ENCODE measurements at places on chromosomes 7 and 10. TPM values are rescaled to one million over a fixed set of nuclear protein-coding genes. Genes with fewer than 3 reads are reported as not detected.

The TCAF2 gene
- 1.8 TPM for total RNA-seq

The TMEM270 gene
- total RNA-seq = not detected

The CDC14C gene
- total RNA-seq = not detected

The HTR5A gene
- not detected for total RNA-seq

The PBLD gene
- 6.7 TPM for total RNA-seq

The LRRD1 gene
- not detected for total RNA-seq

The POMZP3 gene
- total RNA-seq = 4.3 TPM

The ALDH18A1 gene
- total RNA-seq = 55.8 TPM

The SLC26A5 gene
- not detected for total RNA-seq

The C10orf62 gene
- not detected for total RNA-seq

The COPG2 gene
- 12.1 TPM for total RNA-seq

The STAM gene
- total RNA-seq = 23.4 TPM

The TDRD1 gene
- 0.23 TPM for total RNA-seq

The ABCF2 gene
- total RNA-seq = 34.2 TPM

The SRRM3 gene
- total RNA-seq = 2.7 TPM

The CRYGN gene
- total RNA-seq = under 0.01 TPM

The MAT1A gene
- total RNA-seq = not detected
